HEK293T (cell line): ENCODE measurements at places on chromosomes 4 and X.

DNA sequence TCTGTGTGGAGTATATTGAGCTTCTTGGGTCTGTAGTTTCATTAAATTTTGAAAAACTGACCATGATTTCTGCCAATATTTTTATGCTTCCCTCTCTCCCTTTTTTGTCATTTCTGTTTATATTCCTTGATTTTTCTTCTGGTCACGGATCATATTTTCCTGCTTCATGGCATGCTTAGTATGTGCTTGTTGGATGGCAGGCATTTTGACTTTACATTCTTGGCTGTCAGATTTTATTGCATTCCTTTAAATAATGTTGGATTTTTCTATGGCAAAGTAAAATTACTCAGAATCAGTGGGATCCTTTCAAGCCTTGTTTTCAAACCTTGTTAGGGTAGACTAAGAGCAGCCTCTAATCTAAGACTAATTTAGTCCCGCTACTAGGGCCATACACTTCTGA is 531.8 kb downstream of the IL15 start:
- DNase-seq: no peak

DNA sequence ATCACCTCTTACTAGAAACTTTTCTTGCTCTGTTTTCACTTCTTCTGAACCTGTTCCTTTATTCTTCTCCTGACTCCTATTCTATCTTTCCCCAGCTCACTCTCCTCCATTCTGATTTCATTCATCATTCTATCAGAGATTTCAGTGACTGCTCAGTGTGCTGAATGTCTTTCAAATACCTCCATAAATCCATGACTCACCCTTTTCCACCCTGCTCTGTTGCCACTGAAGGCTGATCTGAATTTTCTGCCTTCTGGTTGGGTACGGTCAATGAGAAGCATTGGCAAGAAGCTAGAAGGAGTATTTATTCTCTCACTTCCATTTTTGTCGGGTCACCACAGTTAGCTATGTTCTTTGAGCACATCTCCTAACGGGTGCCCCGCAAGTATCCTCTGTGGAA is 265.9 kb downstream of the CBLL2 start:
- no peak for DNase-seq

DNA sequence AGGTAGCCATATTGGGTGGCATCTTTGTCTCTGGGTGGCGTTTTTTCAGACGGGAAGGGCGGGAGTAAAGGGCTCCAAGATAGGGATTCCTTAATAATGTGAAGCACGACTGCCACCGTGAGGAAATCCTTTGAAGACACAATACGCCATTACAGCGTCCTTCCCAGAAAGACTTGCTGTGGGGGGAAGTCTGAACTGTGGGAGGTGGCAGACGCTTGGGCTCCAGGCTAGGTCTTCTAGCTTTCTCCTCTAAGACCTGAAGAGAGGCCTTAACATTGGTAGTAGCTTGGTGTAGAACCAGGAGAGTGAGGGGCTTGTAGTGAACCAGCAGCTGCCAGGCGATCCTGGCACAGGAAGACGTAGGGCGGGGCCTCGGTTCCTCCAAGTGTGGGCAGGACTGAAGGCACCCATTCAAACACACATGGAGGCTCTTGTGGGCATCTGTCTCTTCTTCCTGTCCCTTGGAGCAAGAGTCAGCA is 197.3 kb downstream of the OR13H1 start:
- DNase-seq: no peak

DNA sequence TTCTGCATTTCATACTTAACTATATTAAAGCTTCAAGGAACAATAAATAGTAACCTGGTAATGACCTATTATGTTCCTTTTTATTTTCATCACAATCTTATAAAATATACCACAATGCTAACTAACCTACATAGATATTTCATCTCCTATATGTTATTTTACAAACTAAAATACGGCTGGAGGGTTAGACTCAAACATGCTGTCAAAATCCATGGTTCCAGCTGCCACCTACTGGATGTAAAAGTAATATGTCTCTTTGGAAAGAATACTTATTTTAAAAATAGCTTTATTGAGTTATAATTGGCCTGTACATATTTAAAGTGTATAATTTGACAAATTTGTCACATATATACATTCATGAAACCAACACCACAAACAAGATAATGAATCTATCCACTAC is 15.0 kb downstream of the RGN start:
- no peak for DNase-seq

DNA sequence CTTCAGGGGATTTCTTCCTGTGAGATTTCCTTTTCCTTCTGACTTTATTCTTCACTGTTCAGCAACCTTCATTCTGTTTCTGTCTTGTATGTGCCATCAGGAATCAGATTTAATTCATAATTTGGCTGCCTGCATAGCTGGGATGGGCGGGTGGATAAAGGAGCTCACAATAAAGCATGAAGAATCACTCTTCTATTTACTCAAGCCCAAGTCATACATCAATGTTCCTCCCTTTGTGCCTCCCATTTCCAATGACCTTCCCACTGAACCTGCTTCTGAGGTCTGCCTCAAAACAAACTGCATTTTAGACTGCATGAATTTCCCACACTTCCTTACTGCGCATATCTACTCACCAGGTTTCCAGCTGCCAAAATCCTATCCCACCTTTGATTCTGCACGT is 14.0 kb downstream of the PDGFC start:
- DNase-seq: no peak

GRCh38 chr4:187417721-187418120 is 577.9 kb upstream of the ZFP42 start:
- DNase-seq: no peak

GRCh38 chr4:159944477-159944876 is 841.6 kb downstream of the RAPGEF2 start:
- no peak for DNase-seq

GRCh38 chrX:9144701-9145241 is 110.8 kb upstream of the FAM9B start:
- DNase-seq: no peak

DNA sequence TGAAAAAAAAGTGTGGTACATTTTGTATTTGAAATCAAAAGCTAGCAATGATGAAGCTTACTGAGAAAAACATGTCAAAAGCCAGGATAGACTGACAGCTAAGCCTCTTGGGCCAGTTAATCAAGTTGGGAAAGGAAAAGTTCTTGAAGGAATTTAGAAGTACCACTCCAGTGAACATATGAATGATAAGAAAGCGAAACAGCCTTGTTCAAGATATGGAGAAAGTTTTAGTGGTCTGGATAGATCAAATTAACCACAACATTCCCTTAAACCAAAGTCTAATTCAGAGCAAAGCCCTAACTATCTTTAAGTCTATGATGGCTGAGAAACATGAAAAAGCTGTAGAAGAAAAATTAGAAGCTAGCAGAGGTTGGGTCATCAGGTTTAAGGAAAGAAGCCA is 268.3 kb downstream of the PDHA2 start:
- DNase-seq: no peak
